ENCODE measurements at places on chromosomes 7 and 10.

DNA sequence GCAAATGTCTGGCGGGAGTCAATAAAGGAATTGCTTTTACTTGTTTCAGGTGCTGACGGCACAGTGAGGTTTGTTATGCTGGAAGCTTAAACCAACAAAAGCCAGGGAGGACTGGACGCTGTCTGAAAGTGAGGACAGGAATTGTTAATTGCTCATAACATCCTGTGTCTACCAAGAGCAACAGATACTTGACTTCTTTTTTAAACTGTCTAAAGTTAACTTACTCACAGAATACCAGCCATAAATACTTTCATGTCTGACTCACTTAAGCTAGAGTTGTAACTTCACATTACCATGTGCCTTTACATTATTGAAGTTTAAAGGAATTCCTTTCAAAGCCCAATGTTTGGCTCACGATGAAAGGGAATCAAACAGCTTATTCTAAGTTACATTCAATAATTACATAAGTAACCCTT lies 252.7 kb upstream of the SHH start:
- DNase-seq = no peak

- no peak for DNase-seq
These were observed 106.7 kb upstream of the INSYN2A start for GRCh38 chr10:127303105-127303504.

DNA sequence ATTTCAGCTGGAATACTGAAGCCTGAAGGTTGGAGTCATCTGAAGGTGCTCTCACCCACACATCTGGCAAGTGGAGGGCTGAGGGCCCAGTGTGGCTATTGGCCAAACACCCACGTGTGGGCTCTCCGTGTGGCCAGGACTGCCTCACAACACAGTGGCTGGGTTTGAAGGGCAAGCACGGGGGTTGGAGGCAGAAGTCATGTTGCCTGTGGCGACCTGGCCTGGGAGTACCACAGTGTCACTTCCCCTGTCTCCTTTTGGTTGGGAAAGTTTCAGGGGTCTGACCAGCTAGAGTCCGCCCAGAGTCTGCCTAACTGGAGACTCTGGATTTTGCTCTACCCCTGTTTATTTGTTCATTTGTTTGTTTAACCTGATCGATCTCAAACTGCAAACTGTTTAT lies 169.5 kb downstream of the DNAJB6 start:
- no peak for DNase-seq

GRCh38 chr10:75083972-75084833 lies 27.3 kb upstream of the SAMD8 start:
- DNase-seq = no peak

DNA sequence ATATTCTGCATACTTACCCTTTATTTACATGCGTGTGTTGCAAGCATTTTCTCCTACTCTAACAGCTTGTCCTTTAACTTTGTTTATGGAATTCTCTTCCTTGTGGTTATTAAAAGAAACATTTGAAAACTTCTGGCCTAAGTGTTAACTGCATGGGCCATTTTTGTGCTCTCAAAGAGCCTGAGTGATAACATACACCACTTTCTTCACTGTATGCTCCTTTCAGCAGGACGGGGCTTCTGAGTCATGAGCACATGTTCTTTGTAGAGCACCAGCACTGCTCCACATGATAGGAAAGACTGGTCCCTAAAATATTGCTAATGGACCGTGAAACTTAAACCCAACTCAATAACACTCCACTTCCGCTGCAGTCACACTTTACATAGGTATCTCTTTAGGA lies 1093.6 kb upstream of the GHITM start:
- no peak for DNase-seq

- DNase-seq = no peak
These were observed 28.9 kb upstream of the RBM20 start for GRCh38 chr10:110615057-110615747.

GRCh38 chr7:85851571-85852193 lies 664.8 kb upstream of the SEMA3D start:
- no peak for DNase-seq

DNA sequence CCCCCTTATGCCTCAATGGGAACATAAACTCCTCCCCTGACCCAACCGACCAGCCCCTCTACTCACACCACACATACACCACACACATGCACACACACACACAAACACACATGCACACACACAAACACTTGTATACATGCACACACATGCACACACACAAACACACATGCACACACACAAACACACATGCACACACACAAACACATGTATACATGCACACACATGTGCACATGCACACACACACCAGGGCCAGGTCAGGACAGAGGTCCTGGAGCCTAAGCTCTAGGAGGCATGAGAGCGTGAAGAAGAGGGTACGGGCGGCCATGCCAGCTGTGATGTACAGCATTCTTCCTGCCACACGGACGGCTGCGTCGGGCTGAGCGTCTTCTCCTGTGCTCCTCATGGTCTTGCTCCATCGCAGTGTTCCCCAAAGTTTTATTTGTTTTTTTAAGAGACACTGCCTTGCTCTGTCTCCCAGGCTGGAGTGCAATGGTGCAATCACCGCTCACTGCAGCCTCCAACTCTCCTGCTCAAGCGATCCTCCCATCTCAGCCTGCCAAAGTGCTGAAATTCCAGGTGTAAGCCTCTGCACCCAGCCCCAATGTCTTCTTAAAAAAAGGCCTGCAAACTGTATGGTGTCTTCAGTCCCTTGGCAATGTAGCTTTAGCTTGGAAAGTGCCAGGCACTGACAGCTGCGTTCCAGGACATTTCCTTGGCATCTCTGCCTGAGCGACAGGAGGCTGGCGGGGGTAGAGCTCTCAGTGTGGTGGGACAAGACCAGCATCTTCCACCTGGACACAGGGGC lies 38.8 kb upstream of the INPP5A start:
- DNase-seq = no peak

All from CD4-positive, alpha-beta T cell treated with Interleukin-12 subunit alpha and Interleukin-12 subunit beta, for 1 hour (primary cell).